NCI-H187 (cell line): ENCODE measurements at places on chromosomes 13 and 19.

- DNase-seq, result no peak
Observed at GRCh38 chr19:46739290-46739771, 6.5 kb upstream of the FKRP start.

DNA sequence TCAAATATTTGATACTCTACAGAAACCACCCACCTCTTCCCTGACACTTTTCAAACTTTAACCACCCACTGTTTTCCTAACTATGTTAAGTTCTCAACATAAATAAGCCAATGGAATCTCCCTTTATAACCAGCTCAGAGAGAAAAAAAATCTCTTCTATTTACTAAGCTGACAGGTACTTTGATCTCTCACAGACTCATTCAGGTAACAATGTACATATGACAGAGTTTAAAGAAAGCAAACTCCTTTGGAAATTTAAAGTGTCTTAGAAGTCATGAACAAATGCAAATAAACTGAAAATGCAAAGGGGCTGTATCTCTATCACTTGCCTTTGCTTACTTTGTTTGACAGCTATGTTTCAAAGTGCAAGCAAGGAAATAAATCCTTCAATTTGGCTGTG lies 109.3 kb downstream of the KLF12 start:
- DNase-seq, result no peak

GRCh38 chr13:62781866-62782265 lies 1366.2 kb upstream of the PCDH20 start:
- no peak for DNase-seq

GRCh38 chr13:50513300-50513877 lies 330.1 kb downstream of the DLEU7 start:
- DNase-seq, result no peak

GRCh38 chr13:88585861-88586260 lies 914.7 kb downstream of the SLITRK5 start:
- DNase-seq, result no peak

DNA sequence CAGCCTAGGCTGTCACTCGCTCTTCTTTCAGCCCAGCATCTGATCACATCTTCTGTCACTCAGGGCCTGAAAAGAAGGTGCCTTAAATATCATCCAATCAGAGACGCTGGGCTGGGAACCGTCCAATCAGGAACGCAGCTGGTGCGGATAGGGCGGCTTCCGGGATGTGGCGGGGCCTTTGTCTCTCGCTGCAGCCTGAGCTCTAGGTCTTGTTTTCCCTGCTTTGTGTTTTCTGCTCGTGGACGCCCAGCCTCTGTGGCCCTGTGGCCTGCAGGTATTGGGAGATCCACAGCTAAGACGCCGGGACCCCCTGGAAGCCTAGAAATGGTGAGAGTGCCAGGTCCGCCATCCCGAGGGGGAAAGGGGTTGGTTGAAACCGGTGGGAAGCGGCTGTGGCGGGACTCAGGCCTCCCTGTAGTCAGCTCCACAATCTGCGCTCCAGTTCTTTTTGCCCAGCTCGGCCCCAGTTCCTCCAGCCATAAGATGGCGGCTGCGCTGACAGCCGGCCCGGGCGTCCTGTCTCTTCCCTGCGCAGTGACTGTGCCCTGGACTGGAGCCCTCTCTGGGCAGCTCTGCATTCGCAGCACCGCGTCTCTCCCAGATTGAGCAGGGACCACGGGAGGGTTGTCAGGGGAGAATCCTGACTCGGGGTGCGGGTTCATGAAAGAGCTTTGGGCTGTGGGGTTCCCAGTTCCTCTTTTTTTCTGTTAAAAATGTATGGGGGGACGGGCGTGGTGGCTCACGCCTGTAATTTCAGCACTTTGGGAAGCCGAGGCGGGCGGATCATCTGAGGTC lies at the start of gene ZNF85:
TSS of gene ZNF85 (plus strand) at position 175 of the 795 bp plus-strand sequence. CDS start at position 325, 150 bp downstream.
- DNase-seq, result peak; percentile 72

DNA sequence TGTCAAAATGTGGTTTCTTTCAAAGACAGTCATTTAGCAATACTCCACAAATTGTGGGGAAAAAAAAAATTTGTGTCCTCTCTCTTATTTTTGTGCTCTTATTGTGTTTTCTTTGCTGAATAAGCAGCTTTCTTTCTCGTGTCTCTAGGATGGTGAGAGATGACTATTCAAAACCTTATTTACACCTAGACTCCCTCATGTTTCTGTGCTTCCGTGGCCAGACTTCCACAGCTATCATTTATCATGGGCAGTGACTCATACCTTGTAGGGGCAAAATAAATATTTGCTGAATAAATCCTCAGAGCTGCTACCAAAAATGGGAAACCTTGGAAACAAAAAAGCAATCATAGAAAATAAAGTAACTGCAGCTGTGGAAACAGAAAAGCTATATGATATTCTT lies 204.9 kb upstream of the MIR17HG start:
- DNase-seq, result no peak

- DNase-seq, result no peak
Observed at GRCh38 chr13:79678100-79678499, 197.1 kb downstream of the NDFIP2 start.

GRCh38 chr19:19515642-19516519 lies at the start of gene NDUFA13:
Gene NDUFA13 (plus strand): TSS chr19:19516225. CDS start chr19:19516239, 14 bp downstream.
- DNase-seq, result peak; percentile 71

DNA sequence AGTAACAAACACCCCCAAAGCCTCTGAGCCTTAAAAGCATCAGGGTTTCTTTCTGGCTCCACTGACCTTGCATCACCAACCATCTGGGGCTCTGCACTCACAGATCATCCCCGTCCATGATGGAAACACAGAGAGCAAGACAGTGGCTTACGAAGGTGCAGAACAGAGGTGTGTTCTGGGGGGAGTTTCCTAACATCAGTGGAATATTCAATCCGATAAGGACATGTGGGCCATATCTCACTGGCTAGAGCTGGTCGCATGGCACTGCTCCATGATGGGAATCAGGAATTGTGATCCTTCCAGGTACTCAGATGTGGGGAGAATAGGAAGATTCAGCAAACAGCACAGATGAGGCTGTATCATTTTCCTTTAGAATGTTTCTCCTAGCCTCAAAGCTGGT lies 457.2 kb downstream of the IRS2 start:
- no peak for DNase-seq

GRCh38 chr13:44263751-44264620 lies 109.6 kb upstream of the SERP2 start:
- DNase-seq, result no peak

GRCh38 chr19:10655457-10656312 lies 1.5 kb downstream of the ILF3 start:
- no peak for DNase-seq

GRCh38 chr13:63337921-63338320 lies 1922.3 kb upstream of the PCDH20 start:
- DNase-seq, result no peak

- no peak for DNase-seq
Observed at GRCh38 chr13:21723807-21724505, 53.1 kb downstream of the FGF9 start.

DNA sequence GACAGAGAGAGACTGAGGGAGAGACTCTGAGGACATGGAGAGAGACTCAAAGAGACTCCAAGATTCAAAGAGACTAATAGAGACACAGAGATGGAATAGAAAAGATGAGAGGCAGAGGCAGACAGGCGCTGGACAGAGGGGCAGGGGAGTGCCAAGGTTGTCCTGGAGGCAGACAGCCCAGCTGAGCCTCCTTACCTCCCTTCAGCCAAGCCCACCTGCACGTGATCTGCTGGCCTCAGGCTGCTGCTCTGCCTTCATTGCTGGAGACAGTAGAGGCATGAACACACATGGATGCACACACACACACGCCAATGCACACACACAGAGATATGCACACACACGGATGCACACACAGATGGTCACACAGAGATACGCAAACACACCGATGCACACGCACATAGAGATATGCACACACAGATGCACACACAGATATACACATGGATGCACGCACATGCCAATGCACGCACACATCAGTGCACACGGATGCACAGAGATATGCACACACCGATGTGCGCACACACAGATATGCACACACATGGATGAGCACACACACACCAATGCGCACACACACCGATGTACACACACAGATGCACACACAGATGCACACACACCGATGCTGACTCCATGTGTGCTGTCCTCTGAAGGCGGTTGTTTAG lies 3.3 kb upstream of the F10 start:
- no peak for DNase-seq

- DNase-seq, result no peak
Observed at GRCh38 chr19:46133777-46134241, 9.3 kb upstream of the IGFL3 start.

GRCh38 chr13:97386801-97387484 lies 47.0 kb upstream of the RAP2A start:
- DNase-seq, result no peak

DNA sequence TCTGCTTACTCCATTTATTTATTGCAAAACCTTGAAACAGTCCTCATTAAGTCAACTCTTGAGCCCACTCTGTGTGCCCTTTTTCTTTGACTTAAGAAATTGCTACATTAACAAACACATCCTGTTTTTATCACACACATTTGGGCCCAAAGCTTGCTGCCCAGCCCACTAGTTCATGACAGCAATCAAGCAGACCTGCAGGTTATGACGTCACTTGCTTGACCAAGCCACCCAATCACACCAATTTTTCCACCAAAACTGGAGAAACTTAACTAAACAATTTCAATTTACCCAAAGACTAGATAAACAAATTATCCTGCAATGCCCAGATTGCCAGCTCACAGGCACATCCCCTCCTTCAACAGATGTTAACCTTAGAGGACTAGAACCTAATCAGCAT lies 120.7 kb downstream of the ZNF429 start:
- no peak for DNase-seq

- DNase-seq, result no peak
Observed at GRCh38 chr13:60690604-60691003, 293.6 kb downstream of the TDRD3 start.

DNA sequence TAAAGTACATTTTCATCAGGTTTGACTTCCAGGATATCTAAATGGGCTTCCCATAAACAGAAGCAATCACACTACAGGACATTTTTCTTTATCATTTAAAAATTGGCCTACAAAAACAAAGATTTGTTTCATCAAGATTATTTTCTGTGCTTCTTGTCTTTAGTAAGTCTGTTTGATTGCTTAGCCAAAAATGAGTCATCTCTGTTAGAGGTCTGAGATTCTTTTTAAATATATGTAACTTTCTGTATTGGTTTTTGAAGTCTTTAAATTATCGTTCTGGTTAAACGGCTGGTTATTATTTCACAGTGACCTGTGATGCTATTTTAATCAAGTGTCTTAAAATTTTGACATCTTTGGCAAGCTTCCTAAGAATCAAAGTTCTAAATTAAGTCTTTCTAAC lies 62.7 kb downstream of the SLITRK1 start:
- no peak for DNase-seq

GRCh38 chr13:75621147-75621546 lies 15.0 kb upstream of the LMO7 start:
- DNase-seq, result no peak

DNA sequence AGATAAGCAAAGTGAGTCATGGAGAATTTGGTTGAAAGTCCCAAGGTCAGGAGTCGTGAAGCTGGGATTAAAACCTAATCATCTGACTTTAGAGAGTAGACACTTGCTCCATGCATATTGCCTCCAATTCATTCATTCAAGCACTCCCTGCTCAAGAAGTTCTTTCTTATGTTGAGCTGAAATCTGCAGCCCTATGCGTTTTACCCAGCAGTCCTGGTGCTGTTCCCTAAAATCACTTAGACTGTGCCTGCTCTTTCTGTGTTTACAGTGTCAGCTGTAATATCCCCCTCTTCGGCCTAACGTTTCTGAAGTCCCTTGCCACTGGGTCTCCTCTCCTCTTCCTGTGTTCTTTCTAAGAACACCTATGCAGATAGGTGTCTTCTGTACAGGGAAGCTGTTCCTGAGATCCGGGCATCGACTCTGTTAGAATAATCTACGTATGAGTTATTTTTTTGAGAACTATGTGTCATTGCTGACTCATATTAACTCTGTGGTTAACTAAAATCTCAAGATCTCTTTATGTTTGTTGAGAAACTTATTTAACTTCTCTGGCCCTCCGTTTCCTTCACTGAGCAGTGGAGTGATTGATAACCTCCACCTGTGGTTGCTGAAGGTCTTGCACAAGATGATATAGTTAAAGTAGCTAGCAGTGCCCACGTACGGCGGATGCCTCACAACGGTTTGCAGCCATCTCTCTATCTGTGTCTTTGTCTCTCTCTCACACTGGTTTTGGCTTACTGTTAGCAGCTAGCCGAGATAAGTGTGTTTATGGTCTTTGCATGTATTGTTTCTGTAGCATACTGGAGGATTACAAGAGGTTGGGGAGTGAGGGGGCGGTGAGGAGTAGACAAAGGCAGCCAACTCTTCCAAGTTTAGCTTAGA lies 4.7 kb downstream of the ALOX5AP start:
- no peak for DNase-seq

DNA sequence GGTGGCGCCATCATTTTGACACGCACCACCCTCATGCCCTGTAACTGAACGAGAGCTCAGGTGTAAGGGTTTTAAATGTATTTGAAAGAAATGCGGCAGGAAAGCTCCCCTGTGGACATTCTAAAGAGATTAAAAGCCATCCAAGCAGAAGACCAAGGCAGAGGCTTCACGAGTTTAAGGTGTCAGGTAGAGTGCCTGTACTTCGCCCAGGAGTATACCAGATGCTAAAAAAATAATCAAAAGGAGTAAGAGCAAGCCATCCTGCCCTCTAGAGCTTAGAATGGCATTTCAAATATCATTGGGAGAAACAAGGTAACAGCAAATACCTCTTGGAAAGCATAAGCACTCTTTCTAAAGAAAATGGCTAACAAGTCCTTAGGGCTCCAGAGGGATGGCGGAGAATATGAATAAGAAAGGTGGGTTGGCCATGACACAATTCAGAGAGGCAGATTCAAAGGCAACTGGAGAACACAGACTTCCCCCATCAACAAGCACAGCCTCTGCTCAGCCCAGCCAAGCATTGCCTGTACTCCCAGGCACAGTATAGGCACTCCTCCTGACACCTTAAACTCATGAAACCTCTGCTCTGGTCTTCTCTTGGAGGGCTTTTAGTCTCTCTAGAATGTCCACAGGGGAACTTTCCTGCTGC lies 447.6 kb downstream of the SUCLA2 start:
- no peak for DNase-seq

- DNase-seq, result no peak
Observed at GRCh38 chr13:32047793-32048192, 16.2 kb downstream of the FRY start.

GRCh38 chr13:27919659-27919933 lies 204 bp upstream of the PDX1 start:
- DNase-seq, result no peak

DNA sequence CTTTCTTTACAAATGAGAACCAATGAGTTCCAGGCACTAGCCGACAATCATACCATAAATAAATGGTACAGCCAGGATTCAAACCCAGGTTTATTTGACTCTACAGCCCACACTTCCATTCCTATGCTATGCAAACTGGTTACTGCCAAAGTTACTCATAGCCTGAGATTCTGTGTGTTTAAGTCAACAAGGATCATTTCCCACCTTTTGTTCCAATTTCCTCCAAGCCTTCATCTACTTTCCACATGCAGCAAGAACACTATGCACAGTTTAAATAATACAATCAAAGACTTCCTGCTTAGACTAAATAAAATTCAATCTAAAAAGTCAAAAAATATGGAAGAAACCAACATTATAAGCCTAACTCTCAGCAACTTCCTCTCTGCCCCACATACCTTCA lies 59.2 kb upstream of the KLF12 start:
- DNase-seq, result no peak

- DNase-seq, result no peak
Observed at GRCh38 chr13:31518645-31519044, 220.7 kb upstream of the RXFP2 start.

GRCh38 chr13:45733361-45733760 lies 31.2 kb downstream of the CBY2 start:
- DNase-seq, result no peak

GRCh38 chr13:71115301-71115700 lies 751.7 kb downstream of the DACH1 start:
- DNase-seq, result no peak
